ENCODE measurements at places on chromosomes 3 and 15.

DNA sequence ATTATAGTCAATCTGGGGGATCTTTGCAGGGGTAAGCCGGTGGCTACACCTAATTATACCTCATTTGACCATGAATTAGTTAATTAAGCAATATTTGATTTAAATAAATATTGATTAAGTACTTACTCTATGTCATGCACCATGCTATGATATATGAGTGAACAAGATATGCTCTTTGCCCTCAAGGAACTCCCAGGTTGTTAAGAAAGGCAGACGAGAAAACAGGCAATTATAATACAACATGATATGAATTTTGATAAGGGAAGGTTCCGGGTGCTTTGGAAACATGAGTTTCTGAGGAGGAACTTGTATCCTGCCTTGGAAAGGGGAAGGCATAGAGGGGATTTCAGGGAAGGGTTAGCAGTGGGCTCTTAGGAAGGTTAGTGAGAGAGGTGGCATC is 412.9 kb downstream of the WDR72 start:
- no peak for DNase-seq

DNA sequence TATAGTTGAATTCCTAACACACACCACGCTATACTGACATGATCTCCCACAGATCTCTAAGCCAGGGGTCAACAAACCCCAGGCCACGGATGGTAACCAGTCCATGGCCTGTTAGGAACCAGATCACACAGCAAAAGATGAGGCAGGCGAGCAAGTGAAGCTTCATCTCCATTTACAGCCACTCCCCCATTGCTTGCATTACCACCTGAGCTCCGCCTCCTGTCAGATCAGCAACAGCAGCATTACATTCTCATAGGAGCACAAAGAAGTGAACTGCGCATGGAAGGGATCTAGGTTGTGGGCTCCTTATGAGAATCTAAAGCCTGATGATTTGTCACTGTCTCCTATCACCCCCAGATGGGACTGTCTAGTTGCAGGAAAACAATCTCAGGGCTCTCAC is 2.7 kb downstream of the PDCD7 start:
- DNase-seq, result no peak

GRCh38 chr3:196987022-196987421 is 18.4 kb upstream of the PIGZ start:
- DNase-seq, result no peak

GRCh38 chr3:60703008-60703407 is 548.2 kb downstream of the FHIT start:
- DNase-seq, result no peak

- no peak for DNase-seq
Observed at GRCh38 chr3:123143669-123144411, 57.9 kb upstream of the SEC22A start.

DNA sequence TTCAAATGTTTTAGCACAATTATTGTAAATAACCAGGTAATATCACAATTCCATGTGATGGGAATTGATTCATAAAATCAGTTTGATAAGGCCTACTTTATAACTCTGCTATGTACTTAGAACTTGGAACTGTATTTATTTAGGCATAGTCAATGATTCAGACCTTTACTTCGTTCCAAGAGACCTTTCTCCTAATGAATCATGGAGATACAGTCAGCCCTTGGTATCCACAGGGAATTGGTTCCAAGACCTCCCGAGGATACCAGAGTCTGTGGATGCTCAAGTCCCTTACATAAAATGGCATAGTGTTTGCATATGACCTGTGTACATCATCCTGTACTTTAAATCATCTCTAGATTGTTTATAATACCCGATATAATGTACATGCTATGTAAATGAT is 60.8 kb upstream of the UMPS start:
- DNase-seq, result peak; percentile 82

DNA sequence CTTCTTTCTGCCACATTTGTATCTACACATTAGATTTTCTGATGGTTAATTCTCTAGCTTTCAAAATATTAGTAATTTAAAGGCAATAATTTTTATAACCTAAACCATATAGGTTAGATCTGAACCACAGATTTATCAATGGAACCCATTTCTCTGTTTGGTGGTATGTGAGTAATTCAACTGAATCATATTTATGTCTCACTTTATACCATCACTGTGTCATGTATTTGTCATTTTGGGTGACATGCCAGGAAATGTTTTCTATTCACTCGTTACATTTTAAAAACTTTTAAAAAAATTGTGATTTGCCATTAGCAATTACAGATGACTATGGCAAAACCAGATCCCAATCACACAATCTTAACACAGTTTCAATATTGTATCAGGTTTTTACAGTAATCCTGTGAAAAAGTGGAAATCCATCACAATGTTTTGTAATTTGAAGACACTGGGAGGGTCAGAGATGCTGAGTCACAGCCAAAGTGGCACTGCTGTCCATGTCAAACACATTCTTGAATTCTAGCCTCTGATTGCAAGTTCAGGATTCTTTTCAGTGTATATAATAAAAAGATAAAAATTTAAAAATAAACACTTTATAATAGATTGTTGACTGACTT is 356.0 kb upstream of the RBMS3 start:
- DNase-seq, result no peak

- DNase-seq, result no peak
Observed at GRCh38 chr3:184784731-184785500, 27.1 kb upstream of the VPS8 start.
